Tibial nerve (tissue), 4 donors: ENCODE measurements at places on chromosomes 12 and 14.

GRCh38 chr14:62994096-62994495 lies 51.2 kb downstream of the KCNH5 start:
- no peak for DNase-seq

- no peak for DNase-seq
Observed at GRCh38 chr12:118521036-118521370, 144.6 kb downstream of the SUDS3 start.

GRCh38 chr12:75694534-75695268 lies 183.3 kb upstream of the KRR1 start:
- no peak for DNase-seq

GRCh38 chr12:30794020-30794419 lies 39.3 kb upstream of the CAPRIN2 start:
- no peak for DNase-seq

GRCh38 chr12:93699271-93700145 lies 22.3 kb downstream of the CRADD start:
- no peak for DNase-seq

GRCh38 chr14:72518809-72519377 lies 375.0 kb downstream of the DPF3 start:
- no peak for DNase-seq

GRCh38 chr14:100789460-100790417 lies 36.2 kb upstream of the MEG3 start:
- DNase-seq, result no peak

DNA sequence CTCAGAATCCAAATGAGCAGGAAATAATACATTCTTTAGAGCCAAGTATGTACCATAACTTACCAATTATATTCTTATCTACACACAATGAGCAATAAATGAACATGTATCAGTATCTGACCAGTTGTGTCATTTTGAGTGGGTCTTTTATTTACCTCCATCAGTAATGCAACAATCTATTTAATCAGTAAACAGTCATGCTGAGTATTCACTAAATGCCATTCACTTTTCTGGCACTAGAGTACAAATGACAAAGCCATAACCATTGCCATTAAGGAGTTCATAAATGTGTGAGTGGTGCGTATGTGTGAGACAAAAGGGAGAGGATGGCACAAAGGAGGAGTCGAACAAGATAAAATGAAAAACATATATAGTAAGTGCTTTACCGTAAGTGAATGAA lies 1.5 kb upstream of the STRAP start:
- DNase-seq, result no peak

DNA sequence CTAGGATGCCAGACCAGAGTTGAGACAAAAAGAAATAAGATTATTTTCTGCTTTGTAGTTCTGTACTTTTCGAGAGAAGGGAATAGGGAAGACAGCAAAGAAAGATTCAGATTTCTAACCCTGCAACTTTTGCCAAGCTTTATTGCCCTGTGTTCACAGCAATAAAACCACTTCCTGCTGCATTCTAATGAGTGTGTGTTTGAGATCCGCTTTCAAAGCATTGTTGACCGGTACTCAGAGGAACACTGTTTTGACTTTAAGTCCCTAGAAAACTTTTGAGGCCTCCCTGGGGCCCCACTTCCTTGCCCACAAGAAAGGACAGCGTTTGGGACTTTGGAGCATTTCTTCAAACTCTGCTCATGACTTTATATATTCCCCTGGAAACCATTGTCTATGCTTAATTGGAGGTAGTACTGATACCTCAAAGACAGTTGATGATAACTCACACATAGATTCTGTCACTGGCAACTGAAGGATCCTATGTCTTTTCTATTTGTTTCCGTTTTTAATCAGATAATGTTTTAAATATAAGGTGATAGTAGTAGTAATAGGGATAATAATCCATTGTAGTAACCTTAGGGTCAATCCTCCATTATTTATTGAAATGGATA lies 1.3 kb downstream of the RNASE6 start:
- no peak for DNase-seq

DNA sequence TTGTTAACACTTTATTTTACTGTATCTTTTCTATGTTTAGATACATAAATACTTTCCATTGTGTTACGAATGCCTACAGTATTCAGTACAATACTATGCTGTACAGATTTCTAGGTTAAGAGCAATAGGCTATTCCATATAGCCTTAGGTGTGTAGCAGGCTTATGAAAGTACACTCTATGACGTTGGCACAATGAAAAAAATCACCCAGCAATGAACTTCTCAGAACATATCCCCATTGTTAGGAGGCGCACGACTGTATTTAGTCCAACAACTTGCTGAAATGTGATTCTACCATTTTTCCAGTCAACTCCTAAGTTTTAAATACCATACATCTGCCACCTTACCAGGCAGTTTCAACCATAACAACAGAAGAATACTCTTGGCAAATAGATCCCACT lies 1.8 kb downstream of the PARP11 start:
- DNase-seq, result no peak

DNA sequence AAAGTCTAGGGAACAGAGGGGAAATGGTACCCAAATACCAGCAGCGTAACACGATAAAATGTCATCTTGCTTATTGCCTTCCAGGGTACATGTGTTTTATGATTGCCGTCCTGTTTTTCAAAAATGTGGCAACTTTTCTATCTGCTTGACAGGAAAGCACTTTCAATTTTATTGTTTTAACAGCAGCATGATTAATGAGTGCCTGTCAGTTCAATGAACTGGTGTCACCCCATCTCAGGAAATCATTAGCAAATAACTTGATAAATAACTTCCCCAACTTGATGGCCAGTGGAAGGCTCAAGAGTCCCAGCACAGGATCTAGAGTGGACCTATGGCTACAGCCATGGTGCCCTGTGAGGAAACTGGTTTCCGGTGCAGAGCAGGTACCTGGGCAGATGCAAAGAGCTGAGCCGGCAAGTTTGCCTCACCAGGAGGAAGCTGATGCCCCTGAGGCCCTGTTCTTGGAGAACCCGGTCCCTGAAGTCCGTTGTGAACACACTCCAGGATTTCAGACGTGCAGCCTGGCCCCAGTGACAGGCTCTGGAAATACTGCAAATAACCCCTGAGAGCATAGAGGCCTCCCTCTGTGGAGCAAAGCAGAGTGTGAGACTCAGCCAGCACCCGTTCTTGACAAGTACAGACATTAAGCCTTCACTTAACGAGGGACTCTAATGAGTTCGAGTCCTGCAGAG lies 173.5 kb upstream of the SFSWAP start:
- no peak for DNase-seq

GRCh38 chr14:52108823-52109222 lies 40.0 kb upstream of the NID2 start:
- no peak for DNase-seq
